ENCODE measurements at places on chromosomes 11 and 22.
A peak's percentile ranks its signal among the peaks of the same experiment; 100 is the strongest.

- DNase-seq, result no peak
Measured at GRCh38 chr11:2142300-2142759, 3.1 kb upstream of the IGF2 start.

DNA sequence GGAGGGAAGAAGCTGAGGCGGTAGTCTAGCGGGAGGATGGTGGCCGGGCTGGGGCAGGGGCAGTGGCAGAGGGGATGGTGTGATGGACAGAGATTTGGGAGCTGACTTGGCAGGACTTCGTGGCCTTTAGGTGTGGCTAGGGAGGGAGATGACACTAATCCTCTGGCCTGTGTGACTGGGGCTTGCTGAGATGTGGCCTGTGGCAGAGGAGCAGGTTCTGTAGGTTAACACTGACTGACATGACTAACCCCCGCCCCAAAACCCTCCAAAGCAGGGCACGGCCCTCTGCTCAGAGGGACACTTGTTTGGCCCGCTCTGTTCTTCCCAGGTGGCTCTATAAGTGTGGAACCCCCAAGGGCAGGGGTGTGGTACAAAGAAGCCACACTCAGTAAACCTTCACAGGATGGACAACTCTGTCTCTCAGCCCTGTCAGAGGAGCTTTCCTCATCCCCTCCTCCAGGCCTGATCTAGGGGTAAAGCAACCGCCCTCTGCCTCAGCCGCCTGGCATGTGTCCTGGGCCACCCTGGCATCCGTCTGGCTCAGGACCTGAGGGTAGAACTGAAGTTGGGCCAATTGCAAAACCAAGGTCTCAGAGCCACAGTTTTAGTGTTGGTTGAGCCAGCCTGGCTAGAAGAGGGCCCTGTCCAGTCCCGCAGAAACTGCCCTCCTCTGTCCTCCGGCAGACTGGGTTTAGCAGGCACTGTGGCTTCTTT lies 15.6 kb downstream of the TOM1 start:
- DNase-seq, result peak; percentile 57

DNA sequence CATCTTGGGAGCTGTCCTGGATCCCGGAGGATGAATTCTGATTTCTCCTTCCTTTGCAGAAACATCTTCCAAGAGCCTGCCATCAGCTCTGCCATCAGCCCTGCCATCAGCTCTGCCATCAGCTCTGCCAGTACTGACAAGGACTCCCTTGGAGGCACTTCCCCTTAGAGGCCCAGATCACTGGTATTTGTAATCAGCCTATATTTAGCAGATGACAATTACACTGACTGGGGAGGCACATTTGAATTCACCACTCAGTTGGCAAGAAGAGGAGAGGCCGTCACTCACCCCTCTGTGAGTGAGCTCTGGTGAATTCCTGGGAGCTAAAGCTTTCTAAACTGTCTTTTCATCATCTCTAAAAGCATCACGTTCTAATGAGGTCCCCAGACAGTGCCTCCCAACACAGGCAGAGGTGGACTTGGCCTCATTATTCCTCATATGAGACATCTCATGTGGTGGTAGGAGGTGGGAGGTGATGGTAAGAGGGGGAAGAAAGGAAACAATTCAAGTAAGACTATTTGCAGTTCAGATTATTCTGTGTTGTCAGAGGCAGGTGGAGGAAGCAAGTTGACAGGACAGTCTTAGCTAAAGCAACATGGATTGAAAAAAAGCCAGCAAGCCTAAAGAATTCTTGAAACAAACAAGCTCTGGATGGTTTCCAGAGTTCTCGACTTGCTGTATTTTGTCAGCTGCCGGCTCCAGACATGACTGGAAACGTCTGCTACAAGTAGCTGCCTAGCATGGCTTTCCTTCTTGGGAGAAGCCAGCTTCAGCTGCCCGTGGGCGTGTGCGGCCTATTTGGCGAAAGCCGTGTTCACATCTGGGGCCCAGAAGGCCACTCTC lies 771.7 kb downstream of the TBC1D22A start:
- no peak for DNase-seq

DNA sequence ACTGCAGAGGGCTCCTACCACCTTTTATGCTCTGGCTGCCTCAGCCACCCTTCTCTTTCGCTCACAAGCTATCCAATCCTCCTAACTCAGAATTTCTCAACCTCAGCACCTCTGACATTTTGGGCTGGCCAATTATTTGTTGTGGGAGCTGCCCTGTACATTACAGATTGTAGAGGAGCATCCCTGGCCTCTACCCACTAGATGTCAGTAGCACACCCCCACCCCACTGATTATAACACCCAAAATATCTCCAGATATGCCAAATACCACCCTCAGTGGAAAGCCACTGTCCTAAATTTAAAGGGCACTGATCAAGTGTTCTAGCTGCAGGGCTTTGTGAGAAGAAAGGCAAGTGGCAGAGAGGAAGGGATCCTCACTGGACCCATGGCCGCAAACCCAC lies 443.1 kb downstream of the SOX6 start:
- peak; percentile 9 for DNase-seq

DNA sequence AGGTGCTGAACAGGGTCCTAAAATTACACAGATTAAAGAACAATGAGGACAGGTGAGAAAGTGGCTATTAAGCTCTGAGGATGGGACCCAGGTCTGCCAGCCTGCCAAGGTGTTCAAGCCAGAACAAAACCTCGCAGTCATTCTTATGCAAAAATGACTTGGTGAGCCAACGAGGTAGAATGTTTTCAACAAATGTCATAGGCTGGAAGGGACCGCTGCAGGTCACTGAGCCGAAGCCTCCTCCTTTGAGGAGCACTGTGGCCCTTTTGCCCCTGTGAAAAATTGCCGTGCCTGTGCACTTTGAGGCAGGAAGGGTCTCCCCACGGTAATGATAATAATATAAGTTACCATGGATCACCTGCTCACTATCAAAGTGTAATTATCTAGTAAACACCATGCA lies 216.2 kb downstream of the DSCAML1 start:
- peak; percentile 44 for DNase-seq

DNA sequence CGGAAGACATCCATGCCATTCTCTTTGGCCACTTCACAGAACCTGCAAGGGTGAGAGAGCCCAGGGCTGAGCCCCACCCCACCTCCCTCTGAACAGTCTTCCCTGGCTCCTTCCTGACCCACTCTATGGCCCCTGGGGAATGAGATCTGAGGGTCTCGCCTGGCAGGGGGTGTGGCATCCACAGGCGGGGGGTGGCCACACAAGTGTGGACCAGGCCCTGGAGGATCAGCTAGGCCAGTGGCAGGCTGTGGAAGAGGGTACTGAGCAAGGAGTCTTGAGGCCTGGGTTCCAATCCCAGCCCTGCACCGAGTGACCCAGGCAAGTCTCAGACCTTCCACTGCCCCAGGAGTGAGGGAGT lies 5.6 kb upstream of the LRFN4 start:
- peak; percentile 53 for DNase-seq

DNA sequence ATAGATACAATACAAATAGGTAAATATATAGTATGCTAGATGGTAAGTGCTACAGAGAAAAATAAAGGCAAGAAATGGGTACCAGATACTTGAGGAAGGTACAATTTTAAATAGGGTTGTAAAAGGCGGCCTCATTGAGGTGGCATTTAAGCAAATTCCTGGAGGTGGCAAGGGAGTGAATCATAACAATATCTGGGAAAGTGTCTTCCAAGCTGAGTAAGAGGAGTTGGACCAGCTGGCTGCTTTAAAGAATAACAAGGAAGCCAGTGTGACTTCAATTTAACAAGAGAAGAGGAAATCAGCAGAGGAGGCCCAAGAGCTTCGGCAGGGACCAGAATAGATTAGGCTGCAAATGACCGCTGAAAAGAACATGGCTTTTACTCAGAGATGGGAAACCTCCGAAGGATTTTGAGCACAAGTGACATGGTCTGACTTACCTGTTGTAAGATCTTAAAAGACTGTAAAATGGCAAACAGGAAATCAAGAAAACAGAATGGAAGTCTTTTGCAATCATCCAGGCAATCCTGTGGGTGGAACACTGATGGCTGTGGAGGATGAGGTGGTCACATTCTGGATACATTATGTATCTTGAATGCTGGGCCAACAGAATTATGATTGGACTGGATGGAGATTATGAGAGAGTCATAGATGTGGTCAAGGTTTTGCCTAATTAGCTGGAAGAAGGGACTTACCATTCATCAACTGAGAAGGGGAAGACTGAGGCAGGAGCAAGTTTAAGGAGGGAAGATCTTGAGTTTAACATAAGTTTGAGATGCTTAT lies 77.2 kb downstream of the RDX start:
- DNase-seq, result no peak

DNA sequence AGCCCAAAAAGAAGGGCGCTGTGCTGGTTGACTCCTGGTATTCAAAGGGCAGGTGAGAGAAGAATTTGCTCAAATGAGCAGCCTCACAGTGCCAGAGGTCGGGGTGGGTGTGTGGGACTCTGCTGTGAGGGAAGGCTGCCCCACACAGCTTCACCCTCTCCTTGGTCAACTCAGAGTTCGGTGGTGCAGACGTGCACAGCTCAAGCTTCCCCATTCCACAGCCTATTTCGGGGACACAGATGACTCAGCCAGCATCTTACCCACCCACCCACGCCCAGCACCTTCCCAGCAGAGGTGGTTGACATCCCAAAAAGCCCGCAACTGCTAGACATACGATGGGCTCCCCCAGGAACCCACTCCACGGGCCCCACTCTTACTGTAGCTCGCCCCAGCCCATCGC lies 46.5 kb upstream of the CCND1 start:
- no peak for DNase-seq

DNA sequence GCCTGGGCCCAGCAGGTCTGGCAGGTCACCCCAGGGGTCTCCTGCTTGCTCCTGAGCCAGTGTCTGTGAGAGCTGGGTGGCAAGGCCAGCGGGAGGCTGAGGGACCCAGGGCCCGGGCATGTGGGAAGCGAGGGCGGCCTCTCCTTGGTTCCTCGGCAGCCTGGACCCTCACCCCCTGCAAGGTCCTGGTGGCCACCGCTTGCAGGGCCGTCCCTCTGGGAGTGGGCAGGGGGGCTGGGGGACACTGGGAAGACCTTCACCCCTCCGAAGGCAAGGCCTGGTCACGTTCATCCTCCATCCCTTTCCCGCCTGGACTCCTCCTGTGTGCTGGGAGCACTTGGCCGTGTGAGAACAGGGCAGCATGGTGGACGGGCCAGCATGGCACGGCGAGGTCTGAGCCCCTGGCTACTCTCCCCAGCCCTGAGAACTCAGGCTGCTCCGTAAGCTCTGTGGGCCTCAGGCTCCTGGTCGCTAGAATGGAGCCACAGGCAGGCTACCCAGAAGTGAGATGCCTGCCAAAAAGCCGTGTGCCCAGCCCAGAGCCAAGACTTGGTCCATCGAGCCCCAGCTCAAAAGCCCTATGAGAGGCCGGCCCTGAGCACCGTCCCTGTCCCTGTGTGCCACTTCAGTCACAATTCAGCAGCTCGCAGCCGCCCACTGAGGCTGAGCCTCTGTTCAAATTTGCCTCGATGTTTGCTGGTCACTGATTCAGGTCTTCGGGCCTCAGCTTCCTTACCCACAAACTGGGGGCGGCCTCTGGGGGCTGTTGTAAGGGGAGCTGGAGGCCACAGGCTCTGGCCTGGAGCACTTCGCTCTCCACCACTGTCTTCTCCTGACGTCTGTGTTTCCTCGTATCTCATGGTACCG lies 45.0 kb downstream of the IGLL1 start:
- DNase-seq, result peak; percentile 60

- DNase-seq, result peak; percentile 92
Measured at GRCh38 chr11:62593434-62594044, 2.2 kb upstream of the TUT1 start.

DNA sequence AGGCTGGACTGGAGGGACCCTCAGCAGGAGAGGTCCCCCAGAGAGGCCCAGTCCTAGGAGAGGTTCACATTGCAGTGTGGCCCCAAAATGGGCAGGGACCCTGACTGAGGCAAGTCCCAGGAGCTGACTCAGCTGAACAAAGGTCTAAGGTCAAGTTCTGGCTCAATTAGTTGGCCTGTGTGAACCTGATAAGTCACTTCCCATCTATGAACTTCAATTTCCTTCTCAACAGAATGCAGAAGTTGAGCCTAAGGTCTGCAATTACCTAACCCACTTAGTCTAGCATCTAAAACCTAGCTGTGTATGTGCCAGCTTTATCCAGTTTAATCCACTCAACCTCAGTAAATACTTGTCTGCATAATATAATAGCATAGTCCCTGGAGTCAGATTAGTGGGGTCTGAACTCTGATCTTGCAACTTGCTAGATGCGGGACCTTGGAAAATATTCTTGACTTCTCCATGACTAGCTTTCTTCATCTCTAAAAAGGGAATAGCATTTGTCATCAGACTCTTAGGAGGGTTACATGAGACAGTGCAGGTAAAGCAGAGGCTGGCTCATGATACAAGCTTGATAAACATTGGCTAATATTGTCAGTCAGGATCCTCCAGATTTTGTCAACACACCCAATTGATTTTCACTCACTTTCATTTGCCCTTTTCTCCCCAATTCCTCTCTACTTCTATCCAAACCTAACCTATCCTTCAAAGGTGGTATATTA lies 465.5 kb downstream of the INSC start:
- no peak for DNase-seq

DNA sequence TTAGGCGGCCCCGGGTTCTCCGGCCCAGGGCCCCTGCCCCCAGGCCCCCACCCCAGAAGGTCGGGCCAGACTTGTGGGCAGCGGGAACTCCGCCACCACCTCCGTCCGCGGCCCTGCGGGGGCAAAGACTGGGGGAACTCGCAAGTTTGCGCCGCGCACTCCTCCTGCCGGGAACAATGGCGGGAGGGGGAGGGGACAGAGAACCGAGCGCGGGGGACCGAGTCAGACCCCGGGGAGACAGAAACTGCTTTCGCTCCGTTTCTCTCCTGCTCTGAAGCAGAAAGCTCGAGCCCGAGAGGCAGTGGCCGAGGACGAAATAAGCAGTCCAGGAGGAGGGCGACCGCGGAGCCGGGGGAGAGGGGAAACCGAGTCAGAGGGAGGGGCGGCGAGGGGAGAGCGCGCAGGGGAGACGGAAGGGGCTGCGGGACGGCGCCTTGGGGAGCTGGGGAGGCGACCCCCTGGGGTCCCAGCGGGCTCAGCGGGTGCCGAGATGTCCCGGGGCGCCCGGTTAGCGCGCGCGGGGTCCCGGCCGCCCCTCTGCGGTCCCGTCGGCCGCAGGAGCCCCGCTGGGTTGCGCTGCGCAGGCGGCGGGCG lies 555 bp downstream of the TP53I11 start:
- DNase-seq, result peak; percentile 75

DNA sequence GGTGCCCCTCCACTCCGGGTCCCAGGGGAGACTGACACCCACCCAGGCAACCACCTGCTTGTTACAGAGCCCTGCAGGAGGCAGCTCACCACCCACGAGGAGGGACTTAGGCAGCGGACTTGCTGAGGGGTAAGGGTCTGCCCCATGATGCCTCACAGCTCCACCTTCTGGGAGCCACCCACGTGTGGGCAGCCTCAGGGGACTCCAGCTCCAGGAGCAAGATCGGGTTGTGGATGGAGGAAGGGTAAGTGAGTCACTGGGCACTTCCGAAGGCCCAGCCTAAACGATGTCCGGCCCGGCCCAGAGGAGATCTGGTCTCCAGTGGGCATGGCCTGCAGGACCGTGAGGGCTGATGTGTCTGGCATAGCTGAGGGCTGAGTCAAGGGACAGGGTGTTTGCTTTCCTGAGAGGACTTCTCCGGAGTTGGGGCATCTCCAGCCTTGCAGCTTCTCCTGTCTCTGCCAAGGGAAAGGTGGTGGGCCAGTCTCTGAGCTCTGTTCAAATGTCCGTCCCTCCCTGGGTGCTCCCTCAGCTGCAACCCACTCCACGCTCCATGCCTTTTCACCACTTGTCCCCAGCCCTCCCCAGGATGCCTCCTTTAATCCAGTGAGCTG lies 32.3 kb upstream of the P2RY2 start:
- peak; percentile 58 for DNase-seq

GRCh38 chr11:63523151-63523550 lies 13.5 kb upstream of the PLAAT4 start:
- no peak for DNase-seq

Data from activated effector memory CD4-positive, alpha-beta T cell treated with anti-CD3 and anti-CD28 coated beads, Interleukin-2, amount 50 U/mL, for 16 hours (primary cell).